ENCODE measurements at places on chromosomes 16 and 17.

DNA sequence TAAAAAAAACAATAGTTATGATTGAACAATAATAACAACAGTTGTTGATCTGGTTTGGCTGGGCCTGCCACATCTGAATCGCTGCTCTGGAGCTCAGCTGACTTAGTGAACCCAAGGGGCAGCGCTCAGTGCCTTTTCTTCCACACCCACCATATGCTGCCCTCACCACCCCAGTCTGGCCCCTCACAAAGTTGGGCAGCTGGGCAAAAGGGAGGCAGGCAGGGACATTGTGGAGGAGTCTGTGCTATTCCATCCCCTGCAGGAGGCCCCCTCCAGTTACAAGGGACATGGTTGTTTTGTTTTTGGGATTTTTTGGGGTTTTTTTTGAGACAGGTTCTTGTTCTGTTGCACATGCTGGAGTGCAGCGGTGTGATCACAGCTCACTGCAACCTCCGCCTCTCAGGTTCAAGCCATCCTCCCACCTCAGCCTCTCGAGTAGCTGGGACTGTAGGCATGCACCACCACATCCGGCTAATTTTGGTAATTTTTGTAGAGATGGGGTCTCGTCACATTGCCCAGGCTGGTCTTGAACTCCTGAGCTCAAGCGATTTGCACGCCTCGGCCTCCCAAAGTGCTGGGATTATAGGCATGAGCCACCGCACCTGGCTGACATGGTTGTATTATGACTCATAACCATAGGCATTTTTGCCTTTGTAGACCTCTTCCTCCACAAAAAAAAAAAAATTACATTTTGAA is 8.6 kb upstream of the PECAM1 start:
- DNase-seq, result no peak
- no peaks in the 10 kb centered on the region for H3K36me3 ChIP-seq
- H3K27ac ChIP-seq, result no peak overlapping the region
- H3K27me3 ChIP-seq, result no peaks in the 10 kb centered on the region

DNA sequence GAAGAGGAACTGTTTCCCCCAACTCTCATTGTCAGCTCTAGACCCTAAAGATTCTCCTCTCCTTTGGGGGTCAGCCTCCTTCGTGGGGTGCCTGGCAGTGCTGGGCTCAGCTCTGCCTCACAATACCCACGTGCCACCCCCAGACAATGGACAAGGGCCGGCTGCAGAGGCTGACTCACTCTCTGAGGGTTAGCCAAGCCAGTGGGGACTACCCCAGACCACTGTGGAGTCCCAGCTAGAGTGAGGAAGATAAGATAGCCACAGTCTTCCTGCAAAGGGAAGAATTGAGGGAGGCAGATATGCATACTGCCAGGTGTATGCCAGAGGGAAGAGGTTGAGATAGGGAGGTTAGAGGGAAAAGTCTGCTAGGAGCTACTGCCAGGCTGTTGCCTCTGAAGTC is 13.5 kb upstream of the MTMR4 start:
- no peaks in the 10 kb centered on the region for H3K36me3 ChIP-seq
- no peak overlapping the region for H3K27ac ChIP-seq
- no peak overlapping the region for H3K4me3 ChIP-seq

GRCh38 chr16:57915811-57916488 is 55.0 kb downstream of the CNGB1 start:
- no peaks in the 10 kb centered on the region for H3K27me3 ChIP-seq
- no peak overlapping the region for H3K4me3 ChIP-seq
- no peaks in the 10 kb centered on the region for H3K4me1 ChIP-seq

GRCh38 chr17:44130693-44131349 is 7.4 kb upstream of the HDAC5 start:
- no peaks in the 10 kb centered on the region for H3K27me3 ChIP-seq
- no peak for DNase-seq
- H3K4me1 ChIP-seq, result no peaks in the 10 kb centered on the region
- no peaks in the 10 kb centered on the region for H3K36me3 ChIP-seq
- no peak overlapping the region for H3K27ac ChIP-seq

GRCh38 chr17:16352667-16353316 is 477 bp downstream of the CENPV start:
- peak overlapping the region; percentile 86 for H3K27ac ChIP-seq
- H3K4me3 ChIP-seq, result peak overlapping the region; percentile 79
- H3K36me3 ChIP-seq, result no peaks in the 10 kb centered on the region
- H3K4me1 ChIP-seq, result no peaks in the 10 kb centered on the region
- peak; percentile 48 for DNase-seq

DNA sequence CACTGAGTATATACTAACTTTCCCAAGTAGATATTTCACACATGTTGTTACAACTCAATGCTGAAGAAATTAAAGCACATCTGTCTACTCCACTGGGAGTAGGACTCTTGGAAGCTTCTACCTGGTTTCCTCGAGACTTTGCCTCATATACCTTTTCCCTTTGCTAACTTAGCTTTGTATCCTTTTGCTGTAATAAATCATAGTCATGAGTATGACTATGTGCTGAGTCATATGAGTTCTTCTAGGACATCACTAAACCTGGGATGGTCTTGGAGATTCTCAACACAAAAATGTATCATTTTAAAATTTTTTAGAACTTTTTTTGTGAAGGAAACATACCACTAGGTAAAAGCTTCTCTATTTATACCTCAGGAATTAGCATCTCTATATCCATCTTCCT is 39.8 kb downstream of the ABCA5 start:
- H3K27me3 ChIP-seq, result no peaks in the 10 kb centered on the region
- no peak overlapping the region for H3K4me3 ChIP-seq
- no peaks in the 10 kb centered on the region for H3K4me1 ChIP-seq
- no peak for DNase-seq

- H3K27me3 ChIP-seq, result no peaks in the 10 kb centered on the region
- DNase-seq, result peak; percentile 66
- no peaks in the 10 kb centered on the region for H3K36me3 ChIP-seq
- H3K4me1 ChIP-seq, result no peaks in the 10 kb centered on the region
- no peak overlapping the region for H3K4me3 ChIP-seq
These were observed 15.4 kb downstream of the TNS4 start for GRCh38 chr17:40485851-40486521.

DNA sequence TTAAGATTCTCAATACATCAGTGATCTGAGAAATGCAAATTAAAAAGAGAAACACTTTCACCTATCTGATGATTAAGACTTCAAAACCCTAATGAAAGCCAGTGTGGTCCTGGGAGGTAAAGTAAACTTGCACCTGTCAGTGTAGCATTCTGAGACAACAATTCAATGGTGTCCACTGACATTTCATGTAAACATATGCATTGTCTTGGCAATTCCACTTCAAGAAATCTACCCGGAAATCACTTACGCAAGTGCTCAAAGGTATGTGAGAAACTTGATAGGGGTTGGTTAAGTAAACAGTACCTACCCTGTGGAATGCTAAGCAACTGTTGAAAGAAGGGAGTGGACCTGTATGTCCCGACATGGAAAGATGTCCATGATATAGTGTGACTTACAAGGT is 2.1 kb downstream of the ST6GALNAC1 start:
- no peak overlapping the region for H3K4me3 ChIP-seq
- no peak for DNase-seq
- no peaks in the 10 kb centered on the region for H3K36me3 ChIP-seq
- H3K27me3 ChIP-seq, result no peaks in the 10 kb centered on the region

DNA sequence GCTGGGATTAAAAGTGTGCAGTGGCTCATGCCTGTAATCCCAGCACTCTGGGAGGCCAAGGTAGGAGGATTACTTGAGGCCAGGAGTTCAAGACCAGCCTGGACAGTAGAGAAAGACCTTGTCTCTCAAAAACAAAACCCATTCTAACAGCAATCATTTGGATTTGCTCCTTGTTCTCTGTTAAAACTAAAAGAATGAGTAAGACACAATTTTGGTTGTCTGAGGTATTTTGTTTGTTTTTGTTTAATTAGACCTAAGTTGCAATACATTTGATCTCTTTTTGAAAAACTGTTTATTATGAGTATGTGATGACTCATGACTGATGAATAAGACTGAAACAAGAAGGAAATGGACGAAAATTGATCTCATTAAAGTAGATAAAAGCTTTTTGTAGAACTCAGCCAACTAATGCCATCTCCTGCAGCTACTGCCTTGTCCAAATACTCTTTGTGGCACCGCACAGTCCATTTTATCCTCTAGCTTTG is 29.0 kb downstream of the GLG1 start:
- no peak overlapping the region for H3K27ac ChIP-seq
- no peaks in the 10 kb centered on the region for H3K4me1 ChIP-seq
- DNase-seq, result no peak
- no peaks in the 10 kb centered on the region for H3K27me3 ChIP-seq

- H3K27ac ChIP-seq, result peak overlapping the region; percentile 95
- H3K27me3 ChIP-seq, result no peaks in the 10 kb centered on the region
- DNase-seq, result peak; percentile 85
- H3K4me1 ChIP-seq, result peaks cover 4% of the 10 kb centered on the region
- H3K4me3 ChIP-seq, result peak overlapping the region; percentile 88
These were observed 8.6 kb downstream of the KDM6B start for GRCh38 chr17:7842380-7843256.

GRCh38 chr16:67430977-67431774 is at the start of gene HSD11B2:
Gene HSD11B2 (plus strand): TSS chr16:67431121. CDS start chr16:67431249, 128 bp downstream.
- H3K4me3 ChIP-seq, result peak within 1 kb of the TSS; percentile 42
- peaks cover 21% of the 10 kb centered on the region for H3K4me1 ChIP-seq
- DNase-seq, result peak; percentile 52
- H3K27me3 ChIP-seq, result no peaks in the 10 kb centered on the region
- H3K36me3 ChIP-seq, result no peaks in the 10 kb centered on the region
- H3K27ac ChIP-seq, result peak within 1 kb of the TSS; percentile 59

- no peaks in the 10 kb centered on the region for H3K27me3 ChIP-seq
- no peaks in the 10 kb centered on the region for H3K4me1 ChIP-seq
- H3K27ac ChIP-seq, result no peak overlapping the region
- no peaks in the 10 kb centered on the region for H3K36me3 ChIP-seq
- no peak overlapping the region for H3K4me3 ChIP-seq
These were observed 169.9 kb downstream of the CYB561 start for GRCh38 chr17:63275971-63276745.

GRCh38 chr16:63287401-63287800 is 1251.2 kb upstream of the CDH8 start:
- no peaks in the 10 kb centered on the region for H3K27me3 ChIP-seq
- H3K36me3 ChIP-seq, result no peaks in the 10 kb centered on the region
- H3K4me3 ChIP-seq, result no peak overlapping the region

DNA sequence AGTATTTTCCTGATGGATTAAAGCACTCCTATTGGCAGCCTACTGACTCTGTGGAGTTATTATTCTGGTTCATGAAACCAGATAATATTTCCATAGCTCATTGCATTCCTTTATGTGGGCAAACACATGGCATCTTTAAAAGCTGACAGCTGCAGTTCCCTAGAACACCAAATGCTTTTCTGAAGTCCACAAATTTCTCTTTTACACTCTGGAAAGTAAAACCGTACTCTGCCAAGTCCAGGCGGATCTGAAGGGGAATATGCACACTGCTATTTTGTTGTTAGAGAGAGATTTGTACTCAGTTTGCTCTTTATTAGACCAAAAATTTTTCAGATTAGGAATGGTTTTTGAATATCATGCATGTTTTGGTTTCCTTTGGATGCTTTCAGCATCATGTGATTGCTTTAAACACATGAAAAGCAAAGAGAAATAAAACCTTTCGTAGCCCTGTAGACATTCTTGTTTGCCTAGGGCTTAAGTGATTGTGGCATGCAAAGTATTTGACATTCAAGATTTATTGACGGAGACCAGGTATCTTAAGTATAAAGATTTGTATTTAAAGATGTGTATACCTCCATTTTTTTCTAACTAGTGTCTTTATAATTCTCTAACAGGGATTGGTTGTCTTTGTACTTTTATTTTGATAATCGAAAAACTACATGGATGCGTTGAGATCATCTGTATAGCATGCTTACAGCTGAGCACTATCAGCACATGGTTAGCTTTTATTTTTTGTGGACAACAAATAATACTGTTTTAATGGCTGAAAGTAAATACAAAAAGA is 19.5 kb downstream of the SEC14L1 start:
- no peaks in the 10 kb centered on the region for H3K27me3 ChIP-seq
- no peak overlapping the region for H3K27ac ChIP-seq
- no peak for DNase-seq
- no peak overlapping the region for H3K4me3 ChIP-seq
- peaks cover 2% of the 10 kb centered on the region for H3K4me1 ChIP-seq

- no peaks in the 10 kb centered on the region for H3K36me3 ChIP-seq
- DNase-seq, result no peak
- no peaks in the 10 kb centered on the region for H3K4me1 ChIP-seq
- no peak overlapping the region for H3K27ac ChIP-seq
- H3K27me3 ChIP-seq, result no peaks in the 10 kb centered on the region
- no peak overlapping the region for H3K4me3 ChIP-seq
These were observed 49.9 kb upstream of the COX10 start for GRCh38 chr17:14019186-14019956.

DNA sequence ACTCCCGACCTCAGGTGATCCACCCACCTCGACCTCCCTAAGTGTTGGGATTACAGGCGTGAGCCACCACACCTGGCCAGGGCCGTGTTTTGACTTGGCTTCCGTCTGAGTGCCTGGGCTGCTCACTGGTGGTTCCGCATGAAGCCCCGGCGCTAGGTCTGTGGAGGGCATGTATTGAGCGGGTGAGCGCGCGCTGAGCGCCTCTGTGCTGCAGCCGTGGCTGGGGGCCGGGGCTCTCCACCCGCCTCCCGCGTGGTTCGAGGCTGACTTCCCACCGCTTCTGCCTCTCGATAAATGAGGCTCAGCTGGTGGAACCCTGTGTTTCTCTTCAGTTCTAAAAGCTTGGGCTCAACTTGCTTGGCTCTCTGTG is 38.9 kb upstream of the ATP2A3 start:
- no peaks in the 10 kb centered on the region for H3K36me3 ChIP-seq
- H3K27ac ChIP-seq, result no peak overlapping the region
- H3K27me3 ChIP-seq, result no peaks in the 10 kb centered on the region
- H3K4me3 ChIP-seq, result no peak overlapping the region
- DNase-seq, result no peak

GRCh38 chr16:89723279-89724250 is 2.2 kb downstream of the ZNF276 start:
- no peak for DNase-seq
- H3K27me3 ChIP-seq, result no peaks in the 10 kb centered on the region
- H3K4me3 ChIP-seq, result no peak overlapping the region

GRCh38 chr17:4527134-4527533 is 28.1 kb downstream of the MYBBP1A start:
- H3K27me3 ChIP-seq, result no peaks in the 10 kb centered on the region
- H3K36me3 ChIP-seq, result no peaks in the 10 kb centered on the region
- no peak for DNase-seq
- H3K4me3 ChIP-seq, result no peak overlapping the region

DNA sequence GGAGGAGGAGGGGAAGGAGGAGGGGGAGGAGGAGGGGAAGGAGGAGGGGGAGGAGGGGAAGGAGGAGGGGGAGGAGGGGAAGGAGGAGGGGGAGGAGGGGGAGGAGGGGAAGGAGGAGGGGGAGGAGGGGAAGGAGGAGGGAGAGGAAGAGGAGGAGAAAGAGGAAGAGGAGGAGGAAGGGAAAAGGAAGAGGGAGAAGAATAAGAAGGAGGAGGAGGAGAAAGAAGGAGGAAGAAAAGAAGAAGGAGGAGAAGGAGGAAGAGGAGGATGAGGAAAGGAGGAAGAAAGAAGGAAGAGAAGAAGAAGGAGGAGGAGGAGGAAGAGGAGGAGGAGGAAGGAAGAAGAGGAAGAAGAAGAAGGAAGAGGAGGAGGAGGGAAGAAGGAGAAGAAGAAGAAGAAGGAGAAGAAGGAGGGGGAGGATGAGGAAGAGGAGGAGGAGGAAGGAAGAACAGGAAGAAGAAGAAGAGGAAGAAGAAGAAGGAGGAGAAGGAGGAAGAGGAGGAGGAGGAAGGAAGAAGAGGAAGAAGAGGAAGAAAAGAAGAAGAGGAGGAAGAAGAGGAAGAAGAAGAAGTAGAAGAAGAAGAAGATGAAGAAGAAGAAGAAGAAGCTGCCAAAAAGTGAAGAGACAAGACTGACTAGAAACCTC is 103.8 kb downstream of the C16orf78 start:
- no peaks in the 10 kb centered on the region for H3K36me3 ChIP-seq
- H3K4me3 ChIP-seq, result no peak overlapping the region
- H3K27me3 ChIP-seq, result no peaks in the 10 kb centered on the region

GRCh38 chr17:67365738-67366192 is 612 bp downstream of the PSMD12 start:
- peak overlapping the region; percentile 86 for H3K4me3 ChIP-seq
- DNase-seq, result no peak
- H3K27ac ChIP-seq, result peak overlapping the region; percentile 91
- H3K27me3 ChIP-seq, result no peaks in the 10 kb centered on the region

Data from uterus (tissue), 4 donors.